Stimulated activated CD4-positive, alpha-beta T cell treated with anti-CD3 and anti-CD28 coated beads, Interleukin-4, amount 100 ng/mL, for 1 hour (primary cell): ENCODE measurements at places on chromosomes 2 and 18.

- DNase-seq: no peak
Measured at GRCh38 chr2:164103271-164103670, 367.5 kb upstream of the FIGN start.

DNA sequence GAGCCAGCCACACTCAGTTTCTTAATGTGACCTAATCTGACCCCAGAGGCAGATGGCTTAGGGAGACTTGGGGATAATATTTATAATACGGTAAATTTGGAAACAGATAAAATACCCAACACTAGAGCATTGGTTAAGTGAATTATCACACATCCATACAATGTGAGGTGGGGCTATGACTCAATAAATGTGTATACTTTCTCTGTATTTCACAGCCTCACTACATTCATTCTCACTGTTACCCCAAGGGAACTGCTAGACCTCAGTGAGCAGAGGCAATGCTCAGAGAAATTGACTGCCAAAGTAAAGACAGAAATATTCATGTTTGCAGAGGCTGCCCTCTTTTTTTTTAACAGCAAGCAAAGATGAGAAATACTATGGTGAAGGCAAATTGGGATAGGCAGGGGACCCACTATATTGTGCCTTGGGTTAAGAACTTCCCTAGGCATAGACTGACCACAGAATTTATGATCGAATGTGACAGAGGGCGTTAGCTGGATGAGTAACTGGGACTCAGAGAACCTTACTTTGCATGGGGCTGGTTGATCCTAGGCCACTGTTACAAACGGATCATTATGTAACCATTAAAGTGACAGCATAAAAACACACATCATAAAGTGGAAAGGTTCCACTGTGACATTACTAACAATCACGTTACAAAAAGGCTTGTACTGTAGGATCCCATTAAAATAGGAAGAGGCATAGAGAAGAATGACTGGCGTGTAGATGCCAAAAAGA is 246.0 kb upstream of the LYPD1 start:
- no peak for DNase-seq

DNA sequence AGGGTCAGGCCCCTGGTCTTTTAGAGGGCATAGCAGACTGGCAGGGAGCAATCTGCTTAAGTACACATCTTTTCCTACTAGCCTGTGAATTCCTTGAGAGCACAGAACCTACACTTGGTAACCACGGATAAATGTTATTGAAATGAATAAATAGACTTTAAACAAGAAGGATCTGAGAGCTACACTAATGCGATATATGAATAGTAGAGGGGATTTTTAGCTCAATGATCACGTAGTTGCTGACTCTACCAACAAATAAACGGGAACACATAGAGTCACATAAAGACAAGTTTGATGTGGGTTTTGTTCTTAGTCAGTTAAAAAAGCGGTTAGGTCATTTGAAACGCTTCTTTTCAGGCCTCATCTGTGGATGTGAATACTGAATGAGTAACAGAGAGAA is 290.3 kb upstream of the CCDC68 start:
- DNase-seq: no peak

GRCh38 chr2:33246432-33246831 is 230.0 kb upstream of the RASGRP3 start:
- no peak for DNase-seq

DNA sequence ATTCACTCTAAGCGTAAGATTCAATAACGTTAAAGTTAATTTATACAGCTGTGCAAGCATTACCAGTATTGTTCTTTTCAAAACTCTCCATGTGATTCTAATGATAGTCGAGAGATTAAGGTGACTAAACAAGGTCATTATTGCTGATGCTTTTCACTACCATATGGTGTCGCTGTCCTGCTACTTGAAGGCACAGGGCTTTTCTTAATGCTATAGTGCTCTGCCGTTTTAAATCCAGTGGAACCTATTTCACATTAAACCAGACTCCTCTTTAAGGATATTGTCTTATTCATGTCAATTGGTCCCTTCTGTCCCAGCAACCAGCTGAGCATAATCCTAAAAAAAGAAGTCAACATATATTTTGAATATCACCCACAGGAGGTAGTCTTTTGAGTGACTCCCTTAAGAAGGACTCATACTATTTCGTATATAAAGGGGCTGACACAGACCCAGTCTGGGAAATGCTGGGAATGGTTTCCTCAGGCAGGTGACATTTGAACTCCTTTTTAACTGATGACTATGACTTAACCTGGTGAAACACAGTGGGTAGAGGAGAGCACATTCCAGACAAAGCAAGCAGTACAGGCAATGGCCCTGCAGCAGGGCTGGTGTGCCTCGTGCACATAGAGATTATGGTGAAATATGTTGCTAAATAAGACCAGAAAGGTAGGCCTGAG is 53.9 kb upstream of the CYTIP start:
- no peak for DNase-seq

DNA sequence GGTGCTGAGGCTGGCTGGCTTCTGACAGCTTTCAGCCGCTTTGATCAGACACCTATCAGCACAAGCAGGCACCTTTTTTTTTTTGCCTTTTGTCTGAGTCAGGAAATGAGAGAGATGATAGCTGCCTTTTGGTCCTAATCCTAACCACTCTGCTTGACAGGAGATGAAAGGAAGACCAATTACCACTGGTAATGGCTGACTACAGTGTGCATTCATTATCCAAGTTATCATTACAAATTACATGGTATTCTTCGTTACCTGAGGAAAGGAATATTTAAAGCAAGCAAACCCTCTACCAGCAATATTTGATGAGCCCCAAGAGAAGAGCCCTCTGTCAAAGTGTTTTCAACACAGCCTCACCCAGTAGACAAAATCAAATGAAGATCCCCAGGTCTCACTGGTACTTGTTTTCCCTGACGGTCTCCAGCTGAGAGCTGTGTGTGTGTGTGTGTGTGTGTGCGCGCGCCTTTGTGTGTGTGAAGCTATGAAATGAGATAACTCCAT is 925.7 kb downstream of the DCDC2C start:
- no peak for DNase-seq

DNA sequence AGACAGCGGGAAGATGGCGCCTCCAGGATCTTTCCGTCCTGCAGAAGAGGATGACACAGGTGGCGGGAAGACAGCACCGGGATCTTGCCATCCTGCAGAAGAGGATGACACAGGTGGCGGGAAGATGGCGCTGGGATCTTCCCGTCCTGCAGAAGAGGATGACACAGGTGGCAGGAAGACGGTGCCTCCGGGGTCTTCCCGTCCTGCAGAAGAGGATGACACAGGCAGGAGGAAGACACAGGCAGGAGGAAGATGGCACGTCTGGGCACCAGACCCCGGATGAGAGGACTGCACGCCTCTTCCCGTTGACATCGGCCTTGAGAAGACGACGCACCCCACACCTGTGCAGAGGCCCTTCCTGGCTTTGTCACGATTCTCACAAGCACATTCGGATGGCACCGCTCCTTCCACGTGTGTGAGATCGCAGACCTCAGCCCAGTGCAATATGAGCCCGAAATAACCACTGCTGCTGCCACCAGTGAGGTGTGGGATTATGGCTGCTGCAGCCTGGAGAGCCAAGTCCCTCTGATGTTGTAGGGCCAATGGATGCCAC is 79.4 kb upstream of the SNTG2 start:
- no peak for DNase-seq

DNA sequence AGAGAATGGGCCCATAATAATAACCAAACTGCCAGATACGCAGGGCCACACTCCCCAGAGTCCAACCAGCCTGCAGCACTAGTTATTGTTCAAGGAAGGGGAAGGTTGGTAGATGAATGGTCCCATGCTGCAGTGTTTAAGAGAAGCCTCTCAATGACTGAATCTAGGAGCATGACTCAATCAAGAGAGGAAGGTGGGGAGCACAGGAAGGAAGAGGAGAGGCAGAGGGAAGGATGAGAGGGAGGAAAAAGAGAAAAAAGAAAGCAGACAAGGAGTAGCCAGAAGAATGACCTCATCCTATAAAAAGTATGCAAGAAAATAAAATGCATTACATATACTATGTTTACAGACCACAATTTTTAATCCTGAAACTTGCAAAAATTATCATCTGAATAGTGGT is 174.5 kb downstream of the TCF4 start:
- DNase-seq: no peak

DNA sequence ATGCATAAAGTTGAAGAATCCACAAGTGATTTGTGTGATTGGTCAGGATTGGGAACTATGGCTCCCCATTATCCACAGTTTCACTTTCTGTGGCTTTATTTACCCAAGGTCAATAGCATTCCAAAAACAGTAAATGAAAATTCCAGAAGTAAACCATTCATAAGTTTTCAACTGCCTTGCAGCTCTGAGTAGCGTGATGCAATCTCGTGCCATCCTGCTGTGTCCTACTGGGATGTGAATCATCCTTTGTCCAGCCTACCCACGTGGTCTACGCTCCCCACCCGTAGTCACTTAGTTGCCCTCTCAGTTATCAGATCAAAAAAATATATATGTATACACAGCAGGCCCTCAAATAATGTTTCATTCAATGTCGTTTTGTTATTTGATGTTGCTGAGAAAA is 89.0 kb upstream of the DLGAP1 start:
- DNase-seq: no peak

- DNase-seq: no peak
Measured at GRCh38 chr2:219272356-219272755, 6.8 kb upstream of the DNAJB2 start.

DNA sequence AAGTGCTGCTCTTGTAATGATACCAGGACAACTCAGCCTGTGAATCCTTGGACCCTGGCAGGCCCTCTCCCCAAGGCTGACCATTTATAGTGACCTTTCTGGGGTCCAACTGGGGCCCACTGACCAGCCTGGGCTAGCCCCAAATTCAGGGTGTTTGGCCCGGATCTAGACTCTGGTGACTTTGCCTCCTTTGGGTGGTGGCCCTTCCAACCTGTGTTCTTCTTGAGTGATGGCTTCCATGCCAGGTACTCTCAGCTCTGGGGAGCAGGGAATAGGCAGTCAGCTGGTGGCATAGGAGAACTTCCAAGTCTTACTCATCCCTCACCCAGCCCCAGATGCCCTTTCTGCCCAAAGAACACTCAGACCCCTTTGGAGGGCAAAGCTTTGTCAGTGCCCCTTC is 10.3 kb downstream of the MYO7B start:
- DNase-seq: no peak

DNA sequence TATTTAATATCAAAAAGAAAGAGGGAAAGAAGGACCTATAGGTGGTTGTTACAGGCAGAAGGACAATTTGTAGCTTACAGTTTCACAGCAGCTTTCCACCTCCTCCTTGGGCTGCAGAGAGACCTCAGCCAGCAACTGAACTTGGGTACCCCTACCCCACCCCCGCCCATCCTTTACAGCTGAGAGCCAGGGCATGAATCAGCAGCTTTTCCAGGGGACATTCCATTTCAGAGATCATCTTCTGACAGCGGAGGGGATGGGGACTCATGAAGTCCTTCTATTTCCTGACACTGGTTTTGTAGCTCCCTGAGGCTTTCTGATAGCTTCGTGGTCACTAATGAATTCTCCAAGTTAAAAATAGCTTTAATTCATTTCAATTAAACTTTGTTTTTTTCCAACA is 96.4 kb downstream of the ITGB1BP1 start:
- no peak for DNase-seq

- DNase-seq: no peak
Measured at GRCh38 chr2:182144776-182145165, 159.1 kb downstream of the PPP1R1C start.

DNA sequence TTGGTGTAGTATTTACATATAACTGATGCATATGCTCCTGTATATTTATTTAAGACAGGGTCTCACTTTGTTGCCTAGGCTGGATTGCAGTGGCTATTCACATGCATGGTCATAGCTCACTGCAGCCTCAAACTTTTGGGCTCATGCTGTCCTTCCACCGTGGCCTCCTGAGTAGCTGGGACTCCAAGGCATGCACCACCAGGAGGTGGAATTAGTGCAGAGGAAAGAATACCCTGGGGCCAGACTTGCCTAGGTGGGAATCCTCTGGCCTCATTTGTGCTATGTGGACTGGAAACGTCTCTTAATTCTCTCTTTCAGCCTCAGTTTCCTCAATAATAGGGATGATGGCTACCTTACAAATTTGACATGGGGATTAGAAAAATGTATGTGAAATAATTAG is 2.3 kb downstream of the CEP192 start:
- no peak for DNase-seq

GRCh38 chr2:238280083-238280825 is 8.2 kb downstream of the PER2 start:
- no peak for DNase-seq

DNA sequence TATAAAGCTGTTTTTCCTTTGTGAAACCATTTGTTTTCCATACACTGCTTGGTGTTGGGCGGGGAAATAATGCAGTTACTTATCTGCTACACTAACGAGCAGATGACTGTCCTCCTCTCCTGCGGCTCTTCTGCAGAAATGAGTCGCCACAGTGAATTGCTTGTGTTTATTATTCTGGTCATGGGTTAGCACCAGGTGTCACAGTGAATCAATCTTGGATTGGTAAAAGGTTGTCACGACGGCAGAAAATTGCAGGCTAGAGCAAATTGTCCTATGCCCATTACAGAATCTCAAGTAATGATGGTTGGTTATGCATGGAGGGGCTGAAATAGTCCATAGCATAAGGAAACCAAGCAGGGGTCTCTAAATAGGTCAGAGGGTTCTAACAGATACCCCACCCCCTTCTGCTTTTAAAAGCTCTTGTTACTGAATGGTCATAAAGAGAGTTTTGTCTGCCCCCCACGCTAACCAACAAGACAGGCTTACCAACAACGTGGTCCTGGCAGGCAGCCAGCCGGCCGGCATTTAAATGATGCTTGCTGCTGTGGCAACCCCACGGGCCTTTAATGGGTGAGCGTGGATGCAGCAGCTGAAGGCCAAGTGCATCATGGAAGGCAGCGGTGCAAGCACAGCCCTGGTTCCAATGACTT is 29.5 kb downstream of the RAB31 start:
- DNase-seq: no peak

DNA sequence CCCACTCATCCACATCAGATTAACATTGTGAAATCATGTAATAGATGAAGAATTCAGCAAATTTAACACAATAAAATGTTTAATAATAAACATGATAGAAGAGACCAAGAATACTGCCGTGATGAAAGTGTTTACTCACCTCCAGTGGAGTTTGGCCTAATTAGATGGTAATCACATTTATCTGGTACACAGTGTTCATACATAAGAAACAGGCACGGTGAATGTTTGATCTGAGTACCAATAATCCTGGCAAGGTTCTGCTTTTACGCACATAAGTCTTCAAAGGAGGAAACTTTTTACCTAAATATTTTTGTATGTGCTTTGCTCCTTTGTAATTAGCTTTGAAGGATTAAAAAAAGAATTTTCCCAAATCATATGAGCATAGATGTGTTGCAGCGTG is 122.5 kb downstream of the IRS1 start:
- DNase-seq: no peak

- DNase-seq: no peak
Measured at GRCh38 chr2:98296440-98296839, 49.8 kb upstream of the CNGA3 start.

- no peak for DNase-seq
Measured at GRCh38 chr18:35027206-35027605, 14.0 kb upstream of the MAPRE2 start.
